Cortex of kidney (tissue), 1 donor: ENCODE measurements at places on chromosomes 7 and 10.

DNA sequence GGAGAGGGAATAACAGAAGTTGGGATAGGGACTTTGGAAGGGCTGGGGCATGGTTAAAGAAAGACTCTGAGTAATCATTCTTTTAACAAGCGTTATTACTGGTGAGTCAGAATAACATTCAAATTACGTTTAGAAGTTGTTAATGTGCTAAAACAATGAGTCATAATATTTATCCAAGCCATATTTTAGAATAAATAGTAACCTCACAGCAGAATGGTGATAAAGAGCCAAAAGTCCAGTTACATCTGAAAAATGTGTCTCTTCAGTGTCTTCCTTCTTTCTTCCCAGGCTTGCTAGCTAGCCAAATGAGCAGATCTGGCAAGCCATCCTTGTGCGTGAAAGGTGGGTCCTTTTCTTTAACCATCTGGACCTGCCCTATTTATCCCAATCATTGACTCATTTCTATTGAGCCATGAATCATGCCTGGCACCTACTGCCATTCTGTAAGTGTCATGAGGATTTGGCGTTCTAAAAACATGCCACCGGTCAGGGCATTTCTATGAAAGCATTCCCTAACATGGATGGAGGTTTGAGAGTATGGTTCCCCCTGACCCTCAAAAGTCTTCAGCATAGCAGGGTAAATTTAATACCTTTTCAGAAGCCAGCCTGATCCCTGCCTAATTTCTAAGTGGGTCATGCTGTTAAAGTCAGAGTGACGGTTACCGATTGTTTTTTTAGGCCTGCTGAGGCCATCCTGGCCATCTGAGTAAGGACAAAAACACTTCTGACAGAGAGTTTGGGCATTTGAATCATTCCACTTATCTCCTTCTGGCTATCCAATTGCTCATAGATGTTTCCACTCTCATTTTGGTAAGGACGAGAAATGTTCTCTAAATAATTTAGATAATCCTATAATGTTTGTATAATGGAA lies 26.9 kb downstream of the MYPN start:
- no peak for DNase-seq

DNA sequence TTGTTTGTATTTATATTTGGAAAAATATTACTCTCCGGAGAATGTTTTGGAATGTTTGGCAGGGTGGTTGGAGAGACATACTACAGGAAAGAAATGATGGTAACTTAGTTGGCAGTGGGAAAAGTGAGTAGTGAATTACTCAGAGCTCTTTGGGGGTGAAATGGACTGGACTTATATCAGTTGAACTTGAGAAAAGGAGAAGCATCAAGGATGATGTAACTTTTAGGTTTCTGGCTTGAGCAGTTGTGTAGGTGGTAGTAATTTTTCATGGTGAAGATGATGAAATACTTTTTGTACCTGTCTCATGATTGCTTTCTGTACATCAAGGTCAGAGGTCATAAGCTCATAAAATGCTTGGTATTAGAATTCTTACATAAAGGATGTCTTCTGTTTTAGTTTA lies 617.2 kb downstream of the AUTS2 start:
- DNase-seq: no peak

GRCh38 chr10:75014516-75015230 lies 96.8 kb upstream of the SAMD8 start:
- DNase-seq: no peak

DNA sequence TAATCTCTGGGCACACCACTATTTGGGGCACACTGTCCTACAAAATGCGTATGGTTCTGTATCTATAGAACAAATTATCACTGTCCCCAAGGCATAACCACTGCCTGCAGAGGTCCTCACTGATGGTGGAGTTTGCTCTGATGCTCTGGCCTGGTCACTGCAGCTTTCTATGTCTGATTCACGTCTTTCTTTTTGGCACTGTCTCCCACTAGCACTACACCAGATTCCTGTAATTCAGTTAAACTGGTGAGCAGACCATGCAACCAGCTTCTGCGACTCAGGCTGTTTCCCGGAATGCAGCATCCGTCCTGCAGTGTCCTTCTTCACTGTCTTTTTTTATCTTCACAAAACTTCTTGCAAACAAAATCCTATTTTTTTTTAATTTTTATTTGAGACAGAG lies 112.8 kb downstream of the KLF6 start:
- no peak for DNase-seq

DNA sequence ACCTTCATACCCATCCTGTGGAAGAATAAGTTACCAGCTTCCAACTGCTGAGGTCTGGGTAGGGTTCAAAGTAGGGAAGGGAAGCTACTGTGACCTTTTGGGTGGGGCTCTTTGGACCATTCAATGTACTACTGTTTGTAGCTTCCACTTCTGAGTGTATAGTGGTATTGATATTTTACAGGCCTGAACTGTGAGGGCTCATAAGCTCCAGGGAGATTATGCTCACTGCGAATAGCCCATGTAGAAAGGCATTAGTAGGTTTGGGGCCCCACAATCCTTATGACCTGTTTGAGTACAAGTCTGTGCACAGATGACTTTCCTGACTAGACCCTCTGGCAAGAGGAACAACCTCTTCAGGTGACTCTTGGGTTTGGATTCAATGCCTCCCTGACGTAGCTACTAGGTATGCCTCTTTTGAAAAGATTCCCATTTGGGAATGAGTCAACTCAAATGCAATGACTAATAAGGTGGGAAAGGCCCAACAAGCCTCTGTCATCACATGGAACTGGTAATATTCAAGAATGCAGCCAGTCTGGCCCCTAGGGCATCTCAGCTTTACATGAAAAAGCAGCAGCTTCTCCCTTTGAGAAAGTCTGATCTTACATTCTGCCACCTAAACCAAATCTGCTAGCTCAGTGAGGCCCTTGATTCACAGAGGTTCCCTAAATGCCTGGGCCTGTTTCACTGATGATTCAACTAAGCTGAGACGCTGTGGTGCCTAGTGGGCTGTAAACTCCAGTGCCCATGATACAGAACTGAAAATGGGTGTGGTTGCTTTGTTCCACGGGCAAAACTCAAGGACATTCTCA lies 79.8 kb downstream of the ABI1 start:
- DNase-seq: no peak

DNA sequence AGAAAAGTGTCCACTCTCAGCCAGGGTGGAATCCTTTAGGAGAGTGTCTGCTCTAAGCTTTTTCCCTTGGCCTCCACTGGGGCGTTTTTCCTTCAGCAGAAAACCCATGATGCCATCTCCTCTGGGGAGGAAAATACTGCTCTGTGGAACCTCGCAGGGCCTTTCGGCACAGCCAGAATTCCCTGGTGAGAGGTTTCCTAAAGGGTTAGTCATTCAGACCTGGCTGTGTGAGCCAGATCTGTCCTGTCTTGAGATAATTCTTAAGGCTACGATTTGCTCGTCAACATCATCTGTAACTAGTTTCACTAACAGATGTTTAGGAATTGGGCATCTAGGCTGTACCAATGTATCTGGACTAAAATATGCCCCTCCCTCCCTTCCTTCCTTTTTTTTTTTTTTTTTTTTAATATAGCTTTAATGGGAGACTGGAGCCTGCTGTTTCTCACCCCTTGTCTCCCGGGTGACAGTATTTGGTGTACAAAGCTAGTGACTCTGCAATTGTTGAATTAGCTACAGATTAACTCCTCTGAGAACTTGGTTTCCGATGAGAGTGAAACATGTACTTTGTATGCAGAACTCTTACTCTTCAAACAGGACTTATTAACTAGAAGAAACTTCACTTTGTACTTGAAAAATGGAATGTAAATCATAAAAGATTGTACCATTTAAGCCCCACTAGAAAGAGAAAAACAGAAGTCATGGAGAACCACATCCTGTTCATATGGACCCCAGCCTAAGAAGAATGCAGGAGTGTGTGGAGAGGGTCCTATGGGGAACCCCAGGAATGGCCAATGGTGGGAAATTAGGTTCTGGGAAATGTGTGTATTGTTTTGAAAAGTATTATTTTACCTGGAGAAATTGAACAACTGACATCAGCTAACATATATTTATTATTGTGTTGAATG lies 230.9 kb downstream of the CAMK1D start:
- no peak for DNase-seq

DNA sequence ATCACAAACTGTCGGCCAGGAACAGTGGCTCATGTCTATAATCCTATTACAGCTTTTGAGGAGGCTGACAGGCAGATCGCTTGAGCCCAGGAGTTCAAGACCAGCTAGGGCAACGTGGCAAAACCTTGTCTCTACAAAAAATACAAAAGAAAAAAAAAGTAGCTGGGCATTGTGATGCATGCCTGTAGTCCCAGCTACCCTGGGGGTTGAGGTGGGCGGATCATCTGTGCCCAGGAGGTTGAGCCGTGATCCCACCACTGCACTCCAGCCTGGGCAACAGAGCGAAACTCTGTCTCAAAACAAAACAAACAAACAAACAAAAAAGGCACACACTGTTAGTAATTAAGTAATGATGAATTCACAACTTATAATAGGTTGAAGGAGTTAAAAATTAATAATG lies 441.5 kb upstream of the PCDH15 start:
- no peak for DNase-seq

DNA sequence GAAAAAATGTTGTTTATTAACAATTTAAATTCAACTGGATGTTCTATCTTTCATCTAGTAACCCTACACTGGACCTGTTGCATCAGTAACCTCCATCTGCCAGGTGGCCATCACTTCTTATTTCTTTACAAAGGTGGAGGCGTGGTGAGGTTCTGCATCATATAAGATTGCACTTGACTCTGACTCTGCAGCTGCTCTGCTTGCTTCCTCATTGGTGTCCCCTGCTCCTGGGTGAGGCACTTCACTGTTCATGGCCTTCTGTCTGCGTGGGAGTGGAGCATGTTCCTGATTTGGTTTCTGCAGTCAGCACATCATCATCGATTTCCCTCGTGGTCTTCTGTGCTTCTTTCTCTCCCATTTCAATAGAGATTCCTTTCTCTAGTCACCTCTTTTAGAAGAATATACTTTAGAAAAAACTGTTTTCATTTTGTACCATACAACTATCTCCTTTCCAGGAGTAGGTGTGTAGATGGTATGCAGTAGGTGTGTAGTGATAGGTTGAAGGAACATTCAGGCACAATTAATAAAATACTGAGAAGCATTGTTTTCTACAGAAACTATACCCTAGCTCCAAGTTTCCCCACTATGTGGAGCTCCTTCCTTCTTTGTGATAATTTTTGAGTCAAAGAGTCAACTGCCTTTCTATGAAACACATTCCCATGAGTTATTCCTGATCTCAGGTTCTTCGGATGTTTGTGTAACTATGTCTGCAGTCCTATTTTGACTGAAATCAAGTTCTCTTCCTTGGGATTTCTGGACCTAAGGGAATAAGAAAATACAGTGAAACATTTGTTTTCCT lies 231.7 kb upstream of the CNTNAP2 start:
- no peak for DNase-seq

GRCh38 chr10:404346-404745 lies 269.1 kb downstream of the ZMYND11 start:
- no peak for DNase-seq

DNA sequence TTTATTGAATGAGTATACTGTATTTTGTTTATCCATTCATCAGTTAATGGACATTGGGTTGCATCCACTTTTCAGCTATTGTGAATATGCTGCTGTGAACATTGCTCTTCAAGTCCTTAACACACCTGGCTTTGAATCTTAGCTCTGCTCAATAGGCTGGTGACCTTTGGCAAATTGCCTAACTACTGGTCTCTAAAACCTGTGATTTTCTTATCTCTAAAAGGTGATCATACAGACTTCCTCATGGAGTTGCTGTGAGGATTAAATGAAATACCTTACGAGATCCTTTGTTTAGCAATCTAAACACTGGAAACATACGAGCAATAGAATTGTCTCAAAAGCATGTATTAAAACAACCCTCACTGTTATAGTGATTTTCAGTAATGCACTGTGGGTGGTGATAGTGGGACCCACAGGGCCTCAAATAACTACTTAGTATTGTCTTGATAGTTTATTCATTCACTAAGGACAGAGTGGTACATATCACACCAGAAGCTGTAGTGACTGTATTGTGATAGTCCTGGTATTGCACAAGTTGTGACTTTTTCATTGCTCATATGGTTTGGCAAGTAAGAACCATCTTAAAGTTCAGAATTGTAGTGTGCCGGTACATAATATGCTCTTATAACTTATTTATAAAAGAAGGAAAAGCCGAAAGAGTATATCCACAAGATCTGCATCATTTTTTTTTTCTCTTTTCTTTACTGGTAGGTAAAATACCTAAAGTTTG lies 257.6 kb downstream of the EXOC4 start:
- no peak for DNase-seq

DNA sequence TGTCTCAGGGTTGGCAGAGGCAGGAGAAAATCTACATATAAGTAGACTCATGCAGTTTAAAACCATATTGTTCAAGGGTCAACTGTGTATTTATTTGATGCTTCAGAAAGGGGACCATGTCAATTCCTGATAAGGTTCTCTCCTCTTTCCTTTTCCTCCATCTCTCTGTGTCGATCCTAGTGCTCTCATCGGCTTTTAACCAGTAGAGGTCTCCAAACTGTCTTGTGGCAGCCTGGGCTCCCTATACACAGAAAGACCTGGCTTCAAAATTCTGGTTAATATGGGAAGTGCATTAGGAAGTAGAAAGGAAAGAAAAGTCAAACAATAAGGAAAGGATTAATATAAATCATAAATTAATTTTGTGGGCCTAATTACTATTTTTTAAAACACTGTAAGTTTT lies 304.4 kb upstream of the C7orf33 start:
- DNase-seq: no peak

- no peak for DNase-seq
These were observed 844 bp downstream of the FBXW4 start for GRCh38 chr10:101693978-101694673.

- DNase-seq: no peak
These were observed 18.0 kb downstream of the NUDT5 start for GRCh38 chr10:12177642-12178041.

- no peak for DNase-seq
These were observed 53.8 kb upstream of the LRRC4 start for GRCh38 chr7:128084896-128085608.

DNA sequence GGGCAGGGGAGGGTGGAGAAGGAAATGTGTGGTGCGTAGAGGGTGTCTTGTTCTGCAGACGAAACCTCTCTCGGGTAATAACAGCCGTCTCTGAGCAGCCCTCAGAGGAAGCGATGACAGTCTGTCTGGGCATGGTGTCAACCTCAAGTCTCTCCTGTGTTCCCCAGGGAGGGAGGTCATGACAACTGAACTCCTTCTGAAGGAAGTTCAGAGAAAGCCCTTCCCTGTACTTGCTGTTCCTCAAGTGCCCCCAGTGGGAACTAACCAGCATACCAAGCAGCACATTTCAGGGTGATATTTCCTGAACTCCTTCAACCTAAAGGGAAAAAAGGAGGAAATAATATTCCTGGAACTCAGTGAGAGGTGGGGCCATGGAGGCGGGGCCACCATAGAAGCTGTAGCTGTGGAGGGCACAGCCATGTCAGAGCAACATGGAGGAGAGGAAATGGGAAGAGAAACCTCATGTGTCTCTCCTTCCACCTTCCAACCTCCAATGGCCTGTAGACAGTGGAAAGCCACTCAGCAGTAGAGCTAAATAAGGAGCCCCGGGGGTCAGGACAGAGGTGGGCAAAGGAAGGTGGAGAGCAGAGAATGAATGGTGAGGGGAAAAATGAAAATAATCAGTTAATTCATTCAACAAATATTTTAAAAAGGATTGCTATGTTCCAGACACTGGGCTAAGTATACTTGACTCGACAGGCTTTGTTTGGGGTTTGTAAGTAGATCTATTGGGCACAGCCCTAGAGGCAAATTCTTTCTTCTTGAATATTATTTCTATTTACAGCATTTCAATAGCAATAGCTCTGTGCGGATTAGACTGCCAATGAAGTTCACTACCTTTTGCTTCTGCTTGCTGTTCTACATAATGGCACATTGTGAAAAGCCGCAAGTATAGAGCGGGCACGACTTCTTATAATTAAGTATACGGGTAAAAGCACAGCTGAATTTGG lies 61.0 kb upstream of the AOAH start:
- no peak for DNase-seq

- no peak for DNase-seq
These were observed 27.1 kb upstream of the STOX1 start for GRCh38 chr10:68800211-68800610.
